T1000 (cell line): ENCODE measurements at places on chromosomes 5 and 9.
A peak's percentile ranks its signal among the peaks of the same experiment; 100 is the strongest.

- no peak for DNase-seq
Observed at GRCh38 chr9:26789959-26790358, 102.6 kb downstream of the CAAP1 start.

GRCh38 chr5:167014401-167015056 is 1276.9 kb upstream of the WWC1 start:
- no peak for DNase-seq

GRCh38 chr9:78424299-78424698 is 127.4 kb downstream of the PSAT1 start:
- no peak for DNase-seq

DNA sequence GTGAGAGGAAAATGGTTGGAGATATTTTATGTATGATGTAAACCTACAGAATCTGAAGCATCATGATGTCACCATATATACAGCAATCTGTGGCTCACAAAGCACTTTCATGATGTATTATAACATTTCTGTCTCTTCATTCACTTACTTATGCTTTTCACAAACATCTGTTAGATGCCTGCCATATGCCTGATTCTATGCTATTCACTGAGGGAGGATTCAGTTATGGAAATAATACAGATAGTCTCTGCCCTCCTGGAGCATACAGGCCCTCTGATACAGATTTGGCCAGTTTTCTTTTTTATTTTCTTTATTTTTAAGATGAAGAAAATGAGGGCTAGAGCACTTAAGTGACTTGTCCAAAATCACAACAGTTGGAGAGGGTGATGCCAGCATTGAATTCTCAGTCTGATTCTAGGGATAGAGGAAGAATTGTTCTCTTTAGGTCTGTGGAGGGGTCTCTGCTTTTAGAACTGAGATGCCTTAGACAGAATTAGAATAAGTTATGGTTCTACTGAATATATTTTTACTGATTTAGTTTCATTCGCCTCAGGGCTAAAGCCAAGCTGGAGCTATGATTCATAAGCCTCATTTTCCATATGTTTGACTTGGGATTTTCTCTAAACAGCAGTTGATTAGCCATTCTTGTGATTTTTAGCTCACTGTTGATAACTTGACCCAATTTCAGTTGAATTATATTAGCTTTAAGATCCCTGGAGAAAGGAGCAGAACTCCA is 636.4 kb downstream of the PRELID2 start:
- no peak for DNase-seq

DNA sequence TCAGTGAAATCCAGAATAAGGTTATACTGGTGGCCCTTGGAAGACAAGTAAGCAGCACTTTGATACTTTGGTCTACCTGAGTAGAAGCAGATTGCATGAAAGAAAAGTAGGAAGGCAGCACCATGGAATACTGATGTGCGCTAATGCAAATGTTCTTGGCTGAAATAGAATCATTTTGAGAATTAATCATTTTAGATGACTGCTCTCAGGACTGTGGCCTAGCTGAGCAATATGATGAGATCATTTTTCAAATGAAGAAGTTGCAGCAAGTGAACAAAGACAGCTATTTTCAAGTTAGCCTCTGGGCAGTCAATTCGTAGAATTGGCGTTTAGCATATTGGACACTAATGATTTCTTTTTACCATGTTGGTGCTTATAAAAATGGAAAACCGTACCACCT is 483.5 kb downstream of the TMEM232 start:
- no peak for DNase-seq

DNA sequence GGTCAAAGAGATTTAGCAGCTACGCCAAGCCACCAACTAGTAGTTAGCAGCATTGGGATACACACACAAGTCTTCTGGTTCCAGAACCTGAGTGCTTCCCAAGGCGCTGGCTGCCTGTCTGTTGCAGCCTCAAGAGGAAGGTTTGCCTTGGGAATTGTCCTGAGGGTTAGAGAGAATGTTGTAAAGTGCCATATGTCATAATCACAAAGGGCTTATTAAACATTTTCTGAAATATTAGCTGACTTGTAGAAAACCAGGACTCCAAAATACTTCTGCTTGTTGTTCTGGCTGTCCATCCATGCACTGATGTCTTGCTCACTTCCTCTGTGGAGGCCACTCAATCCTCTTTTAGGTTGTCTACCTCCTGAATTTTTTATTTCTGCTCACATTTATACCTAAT is 46.3 kb downstream of the SLC36A1 start:
- DNase-seq = no peak

GRCh38 chr5:34509392-34509791 is 146.7 kb upstream of the RAI14 start:
- no peak for DNase-seq

- no peak for DNase-seq
Observed at GRCh38 chr5:156991714-156992113, 28.7 kb upstream of the TIMD4 start.

DNA sequence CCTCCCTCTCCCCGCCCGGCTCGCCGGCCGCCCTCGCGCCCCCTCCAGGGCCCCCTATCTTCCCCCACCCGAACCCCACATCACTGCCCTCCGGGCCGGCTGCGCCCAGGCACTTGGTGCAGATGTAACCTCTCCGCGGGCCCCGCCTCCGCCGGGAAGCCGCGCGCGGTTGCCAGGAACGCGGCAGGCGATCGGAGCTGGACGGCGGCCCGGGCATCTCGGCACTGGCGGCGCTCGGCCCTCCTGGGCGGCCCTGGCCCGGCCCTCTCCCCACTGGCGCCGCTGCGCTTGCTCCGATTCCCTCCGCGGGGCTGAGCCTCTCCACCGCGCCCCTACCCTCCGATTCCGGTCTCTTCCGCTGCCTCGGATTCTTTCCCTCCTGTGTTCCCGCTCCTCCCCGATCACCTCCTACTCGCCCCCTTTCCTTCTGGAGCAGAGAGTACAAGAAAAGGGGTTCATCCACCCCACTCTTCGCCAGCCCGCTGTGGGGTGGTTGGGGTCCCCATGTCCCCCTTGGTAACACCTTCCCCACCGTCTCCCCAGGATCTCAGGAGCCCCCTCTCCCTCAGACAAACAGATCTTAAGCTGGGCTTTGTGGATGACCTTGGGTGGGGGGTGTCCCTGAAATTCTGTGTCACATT is 70.6 kb downstream of the C9orf50 start:
- peak; percentile 33 for DNase-seq
